ENCODE measurements at places on chromosomes 6 and 20.
A peak's percentile ranks its signal among the peaks of the same experiment; 100 is the strongest.

- no peak overlapping the region for H3K27ac ChIP-seq
- no peaks in the 10 kb centered on the region for H3K4me1 ChIP-seq
- no peaks in the 10 kb centered on the region for H3K27me3 ChIP-seq
- DNase-seq: no peak
- no peak overlapping the region for H3K4me3 ChIP-seq
Measured at GRCh38 chr6:120945905-120946594, 388.2 kb downstream of the TBC1D32 start.

DNA sequence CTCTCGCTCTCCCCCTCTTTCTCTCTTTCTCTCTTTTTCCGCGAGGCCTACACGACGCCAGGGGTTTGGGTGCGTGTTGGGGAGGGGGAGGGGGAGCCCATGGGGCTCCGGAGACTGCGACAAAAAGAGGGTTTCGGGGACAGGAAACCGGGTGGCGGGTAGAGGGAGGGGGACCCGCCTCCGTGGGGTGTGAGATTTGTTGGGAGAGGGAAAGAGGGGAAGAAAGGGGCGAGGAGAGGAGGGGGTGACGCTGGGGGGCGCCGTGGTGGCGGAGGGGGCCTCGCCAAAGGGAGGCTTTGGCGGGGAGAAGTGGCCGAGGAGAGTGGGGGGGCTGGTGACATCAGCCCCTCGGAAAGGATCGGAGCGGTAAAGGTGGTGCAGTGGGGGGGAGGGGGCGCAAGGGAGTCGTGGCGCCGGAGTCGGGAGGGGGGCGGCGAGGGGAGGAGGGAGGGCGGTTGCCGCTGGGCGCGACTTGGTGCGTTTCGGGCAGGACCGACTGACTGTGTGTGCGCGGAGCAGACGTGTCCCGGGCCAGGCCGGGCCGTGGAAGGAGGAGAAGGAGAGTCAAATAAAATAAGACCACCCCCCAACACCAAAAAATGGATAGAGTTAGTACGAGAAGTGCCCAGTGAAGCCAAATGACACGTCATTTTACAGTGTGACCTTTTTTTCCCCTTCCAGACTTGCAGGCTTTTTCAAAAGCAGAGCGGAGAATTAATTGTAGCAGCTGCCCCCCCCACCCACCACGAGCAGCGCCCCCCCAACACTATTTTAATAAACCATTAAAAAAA, 39.8 kb downstream of the GNAS start:
- H3K27ac ChIP-seq: peak overlapping the region; percentile 99
- peaks cover 55% of the 10 kb centered on the region for H3K4me1 ChIP-seq
- peak; percentile 58 for DNase-seq

DNA sequence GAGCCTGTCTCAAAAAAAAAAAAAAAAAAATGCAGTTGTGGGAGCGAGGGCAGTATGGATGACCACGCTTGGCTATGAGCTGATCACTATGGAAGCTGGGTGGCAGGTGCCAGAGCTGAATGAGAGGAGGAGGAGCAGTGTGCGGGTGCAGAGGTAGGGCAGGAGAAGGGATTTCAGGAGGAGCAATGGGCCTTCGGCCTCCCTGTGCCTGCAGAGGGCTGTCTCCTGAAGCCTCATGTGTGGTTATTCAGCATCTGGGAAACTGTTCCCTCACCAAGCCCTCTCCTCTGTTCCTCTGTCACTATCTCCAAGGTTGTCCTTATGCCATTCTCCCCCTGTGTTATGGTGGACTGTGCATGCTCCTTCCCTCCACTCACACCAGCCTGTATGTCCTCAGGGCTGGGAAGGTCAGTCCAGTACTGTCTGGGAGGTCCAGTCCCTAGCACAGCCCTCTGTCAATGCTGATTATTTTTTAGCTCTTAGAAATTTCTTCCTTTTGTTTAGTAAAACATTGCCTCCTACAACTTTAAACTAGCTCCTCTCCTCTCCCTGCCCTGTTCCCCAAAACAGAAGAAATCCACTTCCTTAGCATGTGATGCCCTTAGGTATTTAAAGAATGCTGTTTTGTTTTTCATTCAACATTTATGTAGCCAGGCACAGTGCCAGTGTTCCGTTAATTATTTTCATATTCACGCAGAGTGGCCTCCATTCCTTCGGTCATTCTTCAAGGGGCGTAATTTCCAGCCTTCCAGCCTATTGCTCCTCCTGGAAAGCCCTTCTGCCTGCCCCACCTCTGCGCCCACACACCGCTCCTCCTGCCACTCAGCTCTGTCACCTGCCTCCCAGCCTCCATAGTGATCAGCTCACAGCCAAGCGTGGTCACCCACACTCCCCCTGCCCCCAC, 48.9 kb downstream of the CNBD2 start:
- H3K4me1 ChIP-seq: no peaks in the 10 kb centered on the region
- H3K27ac ChIP-seq: no peak overlapping the region
- no peak for DNase-seq
- no peaks in the 10 kb centered on the region for H3K36me3 ChIP-seq

GRCh38 chr6:43738267-43738676, 31.7 kb upstream of the VEGFA start:
- no peaks in the 10 kb centered on the region for H3K36me3 ChIP-seq
- H3K27me3 ChIP-seq: no peaks in the 10 kb centered on the region
- no peak overlapping the region for H3K4me3 ChIP-seq
- peaks cover 7% of the 10 kb centered on the region for H3K4me1 ChIP-seq
- DNase-seq: no peak
- H3K27ac ChIP-seq: peak overlapping the region; percentile 2

- H3K27ac ChIP-seq: no peak overlapping the region
- peaks cover 2% of the 10 kb centered on the region for H3K27me3 ChIP-seq
- no peak for DNase-seq
- H3K4me1 ChIP-seq: peaks cover 40% of the 10 kb centered on the region
- peaks cover 26% of the 10 kb centered on the region for H3K36me3 ChIP-seq
Measured at GRCh38 chr6:90214461-90214860, 82.2 kb downstream of the BACH2 start.
